Upper lobe of left lung (tissue), 6 donors: ENCODE measurements at places on chromosomes 6 and 20.
A peak's percentile ranks its signal among the peaks of the same experiment; 100 is the strongest.

- no peak for DNase-seq
These were observed 5.6 kb downstream of the ARFRP1 start for GRCh38 chr20:63702036-63702665.

- DNase-seq: no peak
These were observed 164.1 kb downstream of the TAF4 start for GRCh38 chr20:61901392-61902220.

DNA sequence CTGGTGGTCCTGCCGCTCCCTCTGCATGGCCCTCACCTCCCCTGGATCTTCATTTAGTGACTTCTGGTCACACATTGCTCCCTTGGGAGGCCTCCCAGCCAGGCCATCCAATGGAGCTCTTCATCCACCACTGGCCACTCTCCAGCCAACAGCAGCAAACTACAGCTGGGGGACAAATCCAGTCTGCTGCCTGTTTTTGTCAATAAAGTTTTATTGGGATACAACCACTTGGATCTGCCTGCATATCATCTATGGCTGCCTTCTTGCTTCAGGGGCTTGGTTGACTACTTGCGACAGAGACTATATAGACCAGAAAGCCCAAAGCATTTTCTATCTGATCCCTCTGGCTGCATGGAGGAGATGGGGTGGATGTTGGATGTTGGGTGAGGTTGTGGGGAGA, 156.6 kb upstream of the SULF2 start:
- DNase-seq: no peak

GRCh38 chr6:25794784-25795183, 37.1 kb downstream of the SLC17A1 start:
- no peak for DNase-seq

DNA sequence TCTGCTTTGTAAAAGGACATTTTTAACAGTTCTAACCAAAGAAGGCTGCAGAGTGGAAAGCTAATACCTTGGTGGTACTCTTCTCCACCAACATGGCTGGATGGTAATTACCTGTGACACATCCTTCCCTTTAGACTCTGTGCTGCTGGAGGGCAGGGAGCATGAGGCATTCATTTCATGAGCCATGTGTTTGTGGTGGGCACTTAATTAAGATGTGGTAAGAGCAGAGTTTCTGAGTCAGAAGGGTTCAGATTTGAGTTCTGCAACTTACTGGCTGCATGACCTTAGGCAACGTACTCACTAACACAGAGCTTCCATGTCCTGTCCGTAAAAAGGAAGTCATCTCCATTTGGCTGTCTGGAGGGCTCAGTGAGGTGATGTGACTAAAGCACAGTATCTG, 9.1 kb upstream of the ZNF133 start:
- no peak for DNase-seq

GRCh38 chr6:54697424-54697823, 149.1 kb upstream of the FAM83B start:
- no peak for DNase-seq

DNA sequence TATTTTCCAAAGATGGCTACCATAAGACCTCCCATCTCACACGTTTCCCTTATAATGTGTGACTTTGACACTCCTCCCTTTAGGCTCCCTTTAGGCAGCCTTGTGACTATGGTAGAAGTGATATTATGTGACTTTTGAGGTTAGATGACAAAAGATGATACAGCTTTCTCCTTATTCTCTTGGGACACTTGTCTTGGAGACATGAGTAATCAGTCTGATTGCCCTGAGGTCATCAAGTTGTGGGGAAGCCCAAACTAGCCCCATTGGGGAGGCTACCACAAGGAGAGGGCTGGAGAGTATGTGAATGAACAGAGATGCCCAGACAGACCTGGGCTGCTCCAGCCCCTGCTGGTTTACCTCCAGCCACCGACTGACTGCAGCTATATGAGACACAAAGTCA, 10.6 kb upstream of the DLK2 start:
- DNase-seq: no peak

GRCh38 chr20:62921119-62921687, 5.1 kb downstream of the DIDO1 start:
- peak; percentile 68 for DNase-seq

GRCh38 chr6:163579111-163579879, 164.8 kb downstream of the QKI start:
- peak; percentile 23 for DNase-seq

GRCh38 chr6:138468320-138469015, 30.8 kb downstream of the NHSL1 start:
- DNase-seq: no peak

DNA sequence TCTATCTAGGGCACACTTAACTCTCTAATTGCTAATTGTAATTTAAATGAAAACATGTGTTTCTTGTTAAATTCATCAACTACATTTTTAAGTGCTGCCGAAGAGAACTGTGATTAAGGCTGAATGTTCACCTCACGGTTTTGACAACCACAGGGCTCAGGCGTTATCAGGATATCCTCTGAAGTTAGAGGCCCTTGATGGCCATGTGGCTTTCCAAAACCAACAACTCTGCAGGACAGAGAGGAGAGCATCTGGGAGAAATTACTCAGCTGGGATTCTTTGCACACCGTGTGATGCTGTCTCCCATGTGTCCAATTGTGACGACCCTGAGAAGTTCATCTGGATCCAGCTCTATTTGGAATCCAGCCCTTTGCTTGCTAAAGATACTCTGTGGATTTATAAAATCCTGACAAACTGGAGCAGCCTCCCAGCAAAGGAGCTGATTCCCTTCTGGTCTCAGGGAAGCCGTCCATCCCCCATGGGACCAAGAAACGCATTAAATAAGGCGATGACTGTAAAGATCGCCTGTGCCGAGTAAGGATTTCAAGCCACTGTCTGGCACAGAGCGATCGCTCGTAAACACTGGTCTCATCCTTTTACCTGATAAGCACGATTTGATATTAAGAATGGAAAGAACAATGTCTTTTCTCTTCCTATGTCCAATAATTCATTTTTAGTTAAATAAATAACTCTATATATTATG, 401.1 kb downstream of the CD83 start:
- DNase-seq: no peak

GRCh38 chr20:20005342-20005741, 11.8 kb upstream of the NAA20 start:
- DNase-seq: no peak

DNA sequence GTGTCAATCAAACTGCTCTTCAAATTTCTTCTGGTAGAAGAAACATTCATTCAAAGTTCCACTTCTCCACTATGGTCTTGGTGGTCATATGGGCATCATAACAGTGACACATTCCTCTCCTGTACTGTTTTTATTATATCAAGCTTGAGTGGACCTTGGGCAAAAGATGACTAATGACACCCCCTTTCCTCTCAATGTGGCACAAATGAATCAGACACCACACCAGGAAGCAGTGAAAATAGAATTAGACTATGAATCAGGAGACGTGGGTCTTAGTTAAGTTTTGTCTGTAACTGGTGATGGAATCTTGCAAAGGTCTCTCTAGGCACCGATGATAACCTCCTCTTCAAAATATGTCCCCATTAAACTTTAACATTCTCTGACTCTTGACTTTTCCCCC, 9.0 kb upstream of the NRSN1 start:
- no peak for DNase-seq

- DNase-seq: no peak
These were observed 36.3 kb downstream of the CDH4 start for GRCh38 chr20:61288331-61288784.

DNA sequence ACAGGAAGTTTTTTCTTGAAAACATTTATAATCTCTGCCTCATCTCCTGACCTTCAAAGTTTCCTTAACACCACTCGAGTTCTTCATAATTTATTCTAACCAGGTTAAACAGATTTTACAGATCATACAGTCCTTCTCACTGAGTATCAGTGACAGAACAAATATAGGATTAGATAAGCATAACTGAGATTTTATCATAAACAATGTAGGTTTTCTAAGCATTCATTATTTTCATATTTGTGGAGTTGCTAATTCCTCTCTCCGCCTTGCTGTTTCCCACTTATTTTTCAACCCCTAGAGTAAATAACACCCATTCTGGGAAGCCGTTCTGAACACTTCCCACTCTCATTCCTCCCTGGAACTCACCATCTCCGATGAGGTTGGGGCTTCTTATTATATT, 229.9 kb downstream of the HACE1 start:
- no peak for DNase-seq

DNA sequence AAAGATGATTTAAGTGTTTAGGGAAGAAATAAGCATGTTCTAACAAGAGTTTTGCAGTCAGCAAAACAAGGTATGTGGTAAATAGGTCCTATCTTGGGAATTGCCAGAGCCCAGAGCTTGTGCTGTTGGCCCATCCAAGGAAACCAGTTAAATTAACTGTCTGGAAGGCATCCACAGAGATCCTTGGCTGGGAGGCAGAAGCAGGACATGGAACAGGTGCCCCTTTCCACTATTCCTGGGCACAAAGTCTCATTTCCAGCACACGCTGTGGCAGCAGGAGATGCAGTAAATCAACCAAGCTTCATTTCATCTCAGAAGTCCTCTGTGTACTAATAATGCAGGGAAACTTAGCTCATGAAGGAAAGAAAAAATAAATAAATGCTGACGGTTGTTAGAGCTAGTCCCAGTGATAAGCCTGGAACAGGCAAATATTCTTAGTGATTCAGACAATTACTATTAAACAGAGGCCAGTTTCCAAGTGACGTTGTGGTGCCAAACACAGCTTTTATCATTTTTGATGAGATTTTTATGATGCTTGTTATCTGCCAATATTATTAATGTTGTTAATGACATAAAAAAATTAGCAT, 39.8 kb upstream of the SNAP25 start:
- DNase-seq: no peak

- DNase-seq: peak; percentile 18
These were observed 7.2 kb downstream of the ACSS1 start for GRCh38 chr20:25050501-25051350.

DNA sequence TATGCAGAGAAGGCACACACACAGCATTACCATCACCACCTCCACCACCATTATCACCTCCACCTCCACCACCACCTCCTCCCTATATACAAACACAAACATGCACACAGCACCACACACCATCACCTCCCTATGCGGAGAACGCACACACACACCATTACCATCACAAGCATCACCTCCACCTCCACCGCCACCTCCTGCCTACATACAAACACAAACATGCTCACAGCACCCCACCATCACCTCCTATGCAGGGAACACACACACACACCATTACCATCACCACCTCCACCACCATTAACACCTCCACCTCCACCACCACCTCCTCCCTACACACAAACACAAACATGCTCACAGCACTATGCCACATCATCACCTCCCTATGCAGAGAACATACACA, 236.5 kb upstream of the AFDN start:
- DNase-seq: no peak

DNA sequence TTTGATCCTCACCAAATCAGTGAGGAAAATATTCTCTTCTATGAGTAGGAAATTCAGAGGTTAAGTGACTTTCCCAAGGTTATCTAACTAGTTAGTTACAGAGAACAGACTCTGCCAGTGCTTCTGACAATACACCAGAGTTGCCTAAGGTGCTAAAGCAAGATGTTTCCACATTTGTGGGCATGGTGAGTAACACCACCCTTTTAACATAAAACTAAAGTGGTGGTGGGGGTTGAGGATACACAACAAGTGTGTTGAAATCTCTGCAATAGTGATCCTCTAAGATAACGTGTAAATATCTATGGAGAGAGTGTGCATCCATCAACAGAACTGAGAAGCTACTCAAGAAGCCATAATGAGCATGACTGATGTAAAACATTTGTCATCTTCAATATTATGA, 11.7 kb downstream of the VNN2 start:
- no peak for DNase-seq

- DNase-seq: no peak
These were observed 718.3 kb downstream of the KIF16B start for GRCh38 chr20:15854911-15855310.

DNA sequence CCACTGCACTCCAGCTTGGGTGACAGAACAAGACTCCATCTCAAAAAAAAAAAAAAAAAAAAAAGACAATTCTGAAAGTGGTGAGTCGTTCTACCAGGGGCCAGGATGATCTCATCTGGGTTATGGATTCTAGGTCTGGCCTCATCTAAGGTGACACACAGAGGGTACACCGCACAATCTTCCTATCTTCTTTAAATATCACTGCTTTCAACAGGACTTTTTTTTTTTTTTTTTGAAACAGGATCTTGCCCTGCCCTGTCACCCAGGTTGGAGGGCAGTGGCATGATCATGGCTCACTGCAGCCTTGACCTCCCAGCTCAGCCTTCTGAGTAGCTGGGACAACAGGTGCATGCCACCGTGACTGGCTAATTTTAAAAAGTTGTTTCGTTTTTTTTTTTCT, 67.7 kb downstream of the SLC16A10 start:
- no peak for DNase-seq

DNA sequence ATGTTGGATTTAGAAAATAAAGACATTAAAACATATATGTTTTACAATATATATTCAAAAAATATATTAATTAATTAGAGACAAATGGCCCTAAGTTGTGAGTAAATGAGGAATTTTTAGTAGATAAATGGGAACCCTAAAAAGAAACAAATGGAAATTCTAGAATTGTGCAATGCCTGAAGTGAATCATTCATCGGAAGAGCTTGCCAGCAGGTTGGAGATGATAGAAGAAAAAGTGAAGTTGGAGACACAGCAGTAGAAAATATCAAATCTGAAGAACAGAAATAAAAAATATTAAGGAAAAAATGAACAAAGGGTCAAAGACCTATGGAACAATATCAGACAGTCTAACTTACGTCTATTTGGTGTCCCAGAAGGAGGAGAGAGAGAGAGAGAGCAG, 109.4 kb upstream of the NEDD9 start:
- DNase-seq: no peak

DNA sequence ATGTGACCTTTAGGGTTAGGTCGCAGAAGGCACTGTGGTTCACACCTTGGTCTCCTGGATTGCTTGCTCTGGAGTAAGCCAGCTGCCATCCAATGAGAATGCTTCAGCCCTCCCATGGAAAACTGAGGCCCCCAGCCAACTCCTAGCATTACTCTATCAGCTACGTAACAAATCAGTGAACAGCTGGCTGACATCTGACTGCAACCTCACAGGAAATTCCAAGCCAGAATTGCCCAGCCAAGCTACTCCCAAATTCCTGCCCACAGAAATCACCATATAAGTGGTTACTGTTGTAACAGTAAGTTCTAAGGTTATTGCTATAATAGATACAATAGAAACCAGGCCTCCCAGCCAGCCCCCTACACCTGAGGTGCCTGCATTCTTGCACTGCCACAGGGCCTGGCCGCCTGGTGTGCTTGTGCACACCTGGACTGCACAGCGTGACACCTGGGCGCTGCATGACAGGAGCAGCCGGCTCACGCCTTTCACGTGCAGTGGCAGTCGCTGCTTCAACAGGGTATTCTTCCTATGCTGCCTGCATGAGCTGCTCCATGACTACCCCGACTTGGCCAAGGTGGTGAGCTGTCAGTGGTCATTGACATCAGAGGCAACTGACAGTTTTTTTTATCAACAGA, 429.7 kb upstream of the RUNX2 start:
- DNase-seq: no peak
